ENCODE measurements at places on chromosomes 12 and 14.
A peak's percentile ranks its signal among the peaks of the same experiment; 100 is the strongest.

- no peaks in the 10 kb centered on the region for H3K4me1 ChIP-seq
- no peak overlapping the region for H3K4me3 ChIP-seq
Measured at GRCh38 chr12:71431991-71432390, 7.6 kb upstream of the LGR5 start.

- H3K36me3 ChIP-seq, result no peaks in the 10 kb centered on the region
- peak; percentile 85 for ATAC-seq
Measured at GRCh38 chr12:106910202-106910601, 45.5 kb upstream of the TMEM263 start.

GRCh38 chr14:93714605-93715004 lies 73.7 kb downstream of the PRIMA1 start:
- no peaks in the 10 kb centered on the region for H3K4me1 ChIP-seq
- ATAC-seq, result no peak
- H3K4me3 ChIP-seq, result no peak overlapping the region
- H3K27me3 ChIP-seq, result peaks cover 27% of the 10 kb centered on the region
- H3K36me3 ChIP-seq, result no peaks in the 10 kb centered on the region

DNA sequence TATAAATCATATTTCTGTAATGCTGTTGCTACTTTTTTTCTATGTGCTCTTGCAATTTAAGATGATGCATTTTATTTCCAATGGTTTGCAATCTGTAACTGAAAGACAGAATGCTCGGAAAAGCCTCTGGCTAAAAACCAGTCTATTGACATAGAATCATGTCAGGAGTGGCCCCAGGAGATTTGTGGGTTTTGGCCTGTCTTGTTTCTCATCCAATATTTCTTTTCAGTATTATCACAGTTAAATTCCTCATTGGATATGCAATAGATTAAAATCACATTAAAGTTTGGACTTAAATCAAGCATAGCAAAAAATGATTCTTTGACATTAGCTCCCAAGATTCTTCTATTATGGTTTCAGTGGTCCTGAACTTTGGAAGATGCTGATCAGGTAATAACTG lies 19.1 kb upstream of the SLC38A2 start:
- ATAC-seq, result no peak
- peaks cover 56% of the 10 kb centered on the region for H3K4me1 ChIP-seq
- peak overlapping the region; percentile 94 for H3K27ac ChIP-seq
- peaks cover 16% of the 10 kb centered on the region for H3K36me3 ChIP-seq
- no peak overlapping the region for H3K4me3 ChIP-seq

DNA sequence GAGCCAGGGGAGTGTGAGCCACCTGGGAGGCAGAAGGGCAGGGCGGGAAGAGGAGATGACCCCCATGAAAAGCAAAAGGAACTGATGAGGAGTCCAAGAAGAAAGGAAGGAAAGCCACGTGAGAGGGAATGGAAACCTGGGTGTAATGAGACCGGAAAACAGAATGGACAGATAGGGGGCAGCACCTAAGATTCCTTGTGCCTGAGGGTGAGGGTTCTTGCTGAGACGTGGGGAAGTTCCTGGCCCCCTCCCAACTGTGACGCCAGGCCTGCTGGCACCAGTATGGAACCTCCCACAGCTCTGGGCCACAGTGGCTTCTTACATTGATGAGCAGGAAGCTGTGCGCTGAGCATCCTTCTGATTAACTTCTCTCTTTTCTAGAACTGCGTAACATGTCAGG lies 30.8 kb downstream of the TTC7B start:
- no peaks in the 10 kb centered on the region for H3K4me1 ChIP-seq
- H3K36me3 ChIP-seq, result no peaks in the 10 kb centered on the region
- H3K4me3 ChIP-seq, result no peak overlapping the region
- no peaks in the 10 kb centered on the region for H3K27me3 ChIP-seq
- ATAC-seq, result no peak
- H3K27ac ChIP-seq, result no peak overlapping the region

DNA sequence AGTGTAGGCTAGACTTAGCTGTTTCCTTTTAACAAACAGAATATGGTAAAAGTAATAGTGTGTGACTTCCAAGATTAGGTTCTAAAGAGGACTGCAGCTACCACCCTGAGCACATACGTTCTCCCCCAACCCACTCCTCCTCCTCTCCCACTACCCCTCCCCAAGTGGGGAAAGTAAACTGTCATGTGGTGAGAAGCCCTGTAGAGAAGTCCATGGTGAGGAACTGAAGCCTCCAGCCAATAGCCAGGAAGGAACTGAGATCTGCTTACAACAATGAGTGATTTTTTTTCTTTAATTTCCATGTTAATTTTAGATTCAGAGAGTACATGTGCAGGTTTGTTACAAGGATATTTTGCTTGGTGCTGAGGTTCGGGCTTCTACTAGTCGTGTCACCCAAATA lies 57.0 kb upstream of the EGLN3 start:
- H3K27me3 ChIP-seq, result no peaks in the 10 kb centered on the region
- no peak for ATAC-seq
- no peaks in the 10 kb centered on the region for H3K4me1 ChIP-seq
- H3K4me3 ChIP-seq, result no peak overlapping the region
- H3K36me3 ChIP-seq, result no peaks in the 10 kb centered on the region

DNA sequence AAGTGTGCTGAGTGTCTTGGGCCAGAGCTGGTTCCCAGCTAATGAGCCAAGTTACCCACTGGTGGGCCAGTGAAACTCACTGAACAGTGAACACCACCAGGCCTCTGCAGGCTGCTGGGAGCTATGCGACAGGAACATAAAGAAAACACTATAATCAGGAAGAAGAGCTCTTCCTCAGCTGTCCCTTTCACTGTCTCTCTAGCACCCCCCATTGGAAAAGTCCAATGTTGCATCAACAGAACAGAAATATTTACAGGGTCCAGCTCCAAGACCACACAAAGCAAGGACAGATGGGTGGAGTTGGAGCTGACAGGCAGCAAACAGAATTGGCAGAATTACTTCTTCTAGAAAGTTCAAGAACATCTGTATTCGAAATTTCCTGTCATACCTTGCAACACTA lies 903.6 kb upstream of the TMEM132C start:
- no peaks in the 10 kb centered on the region for H3K36me3 ChIP-seq
- H3K27me3 ChIP-seq, result no peaks in the 10 kb centered on the region
- no peak overlapping the region for H3K4me3 ChIP-seq
- H3K4me1 ChIP-seq, result no peaks in the 10 kb centered on the region

- no peaks in the 10 kb centered on the region for H3K27me3 ChIP-seq
- no peaks in the 10 kb centered on the region for H3K36me3 ChIP-seq
- no peak overlapping the region for H3K27ac ChIP-seq
- H3K4me1 ChIP-seq, result peaks cover 21% of the 10 kb centered on the region
- ATAC-seq, result no peak
Measured at GRCh38 chr12:66899588-66899987, 220.7 kb upstream of the GRIP1 start.

- no peak for ATAC-seq
- no peaks in the 10 kb centered on the region for H3K36me3 ChIP-seq
- no peak overlapping the region for H3K4me3 ChIP-seq
- H3K4me1 ChIP-seq, result no peaks in the 10 kb centered on the region
- no peak overlapping the region for H3K27ac ChIP-seq
- H3K27me3 ChIP-seq, result no peaks in the 10 kb centered on the region
Measured at GRCh38 chr12:49121047-49121696, 10.0 kb downstream of the TUBA1B start.

- ATAC-seq, result no peak
- no peaks in the 10 kb centered on the region for H3K27me3 ChIP-seq
- no peak overlapping the region for H3K27ac ChIP-seq
- H3K4me1 ChIP-seq, result no peaks in the 10 kb centered on the region
- no peak overlapping the region for H3K4me3 ChIP-seq
Measured at GRCh38 chr12:21806255-21806654, 31.7 kb upstream of the KCNJ8 start.

DNA sequence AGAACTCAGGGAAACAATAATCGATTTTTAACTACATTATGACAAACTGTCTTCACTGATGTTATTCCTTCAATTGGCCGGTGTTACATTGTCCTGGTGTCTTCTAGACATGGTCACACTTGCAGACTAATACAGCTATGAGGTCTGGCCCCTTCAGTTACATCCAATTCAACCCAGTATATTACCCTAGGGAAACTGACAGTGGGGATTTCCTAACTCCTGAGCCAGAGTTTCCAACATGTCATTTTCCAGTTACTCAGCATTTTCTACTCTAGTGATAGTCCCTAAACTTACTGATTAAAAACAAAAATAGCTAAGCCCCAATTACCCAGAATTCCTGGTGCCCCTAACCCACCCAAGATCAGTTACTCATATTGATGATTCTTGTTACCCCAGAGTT lies 21.1 kb downstream of the IFNG start:
- no peak overlapping the region for H3K4me3 ChIP-seq
- H3K4me1 ChIP-seq, result peaks cover 25% of the 10 kb centered on the region

GRCh38 chr14:92933481-92933880 lies 10.5 kb downstream of the CHGA start:
- H3K27me3 ChIP-seq, result no peaks in the 10 kb centered on the region
- H3K27ac ChIP-seq, result no peak overlapping the region
- H3K36me3 ChIP-seq, result peaks cover 51% of the 10 kb centered on the region
- ATAC-seq, result no peak
- H3K4me3 ChIP-seq, result no peak overlapping the region
- peaks cover 21% of the 10 kb centered on the region for H3K4me1 ChIP-seq

GRCh38 chr14:25406818-25407217 lies 356.9 kb upstream of the STXBP6 start:
- H3K4me1 ChIP-seq, result no peaks in the 10 kb centered on the region
- no peak overlapping the region for H3K4me3 ChIP-seq
- ATAC-seq, result no peak
- no peaks in the 10 kb centered on the region for H3K27me3 ChIP-seq

DNA sequence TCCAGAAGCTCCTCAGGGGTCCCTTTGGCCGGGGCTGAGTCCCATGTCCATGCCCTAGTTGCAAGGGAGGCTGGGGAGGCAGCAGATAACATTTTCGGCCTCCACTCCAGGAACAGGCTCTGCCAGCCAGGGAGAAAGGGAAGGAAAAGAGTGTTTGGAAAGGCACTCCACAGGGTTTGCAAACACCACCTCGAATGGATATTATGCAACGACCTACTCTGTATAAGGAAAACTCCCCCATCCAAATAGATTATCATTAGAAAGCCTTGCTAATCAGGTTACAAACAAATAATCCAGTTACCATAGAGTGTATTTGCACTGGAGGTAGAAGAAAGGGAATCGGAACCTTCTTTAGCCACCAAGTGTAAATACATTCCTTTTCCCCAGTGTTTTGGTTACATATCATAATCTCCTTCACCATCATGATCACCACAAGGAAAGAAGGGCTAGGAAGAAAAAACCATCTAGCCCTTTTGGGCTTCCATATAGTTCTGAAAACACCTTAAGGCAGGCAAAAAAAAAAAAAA lies 40.4 kb downstream of the TMCC3 start:
- no peaks in the 10 kb centered on the region for H3K27me3 ChIP-seq
- no peak for ATAC-seq
- no peak overlapping the region for H3K4me3 ChIP-seq
- peaks cover under 1% of the 10 kb centered on the region for H3K4me1 ChIP-seq

GRCh38 chr12:113088971-113089756 lies 32.6 kb downstream of the DTX1 start:
- peak overlapping the region; percentile 65 for H3K27ac ChIP-seq
- peaks cover 89% of the 10 kb centered on the region for H3K4me1 ChIP-seq
- ATAC-seq, result peak; percentile 17
- H3K4me3 ChIP-seq, result peak overlapping the region; percentile 41
- H3K36me3 ChIP-seq, result peaks cover 18% of the 10 kb centered on the region
- no peaks in the 10 kb centered on the region for H3K27me3 ChIP-seq

DNA sequence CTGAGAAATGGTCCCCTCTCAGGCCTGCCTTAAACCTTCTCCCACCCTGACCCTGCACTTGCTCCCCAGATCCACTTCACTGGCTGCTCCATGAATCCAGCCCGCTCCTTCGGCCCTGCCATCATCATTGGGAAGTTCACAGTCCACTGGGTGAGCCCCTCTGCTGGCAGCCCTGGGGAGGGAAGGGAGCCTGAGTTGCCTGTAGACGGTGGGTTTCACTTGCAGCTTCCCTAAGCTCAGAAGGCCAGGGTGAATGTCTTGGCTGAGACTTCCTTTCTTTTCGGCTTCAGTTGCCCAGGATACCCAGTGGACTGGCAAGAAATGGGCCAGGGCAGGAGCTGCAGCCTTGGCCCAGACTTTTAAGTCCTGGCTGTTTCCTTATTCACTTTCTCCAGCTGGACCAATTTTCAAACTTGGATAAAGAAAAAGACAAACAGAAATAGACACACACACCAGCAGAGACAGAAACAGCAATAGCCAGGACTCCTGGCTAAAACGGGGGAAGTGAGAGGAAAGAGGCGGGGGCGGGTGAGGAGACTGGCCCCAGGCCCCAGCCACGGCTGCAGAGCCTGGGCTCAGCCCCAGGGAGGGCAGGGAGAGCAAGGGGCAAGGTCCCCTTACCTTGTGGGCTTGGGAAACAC lies 2.0 kb downstream of the AQP6 start:
- ATAC-seq, result no peak
- H3K27ac ChIP-seq, result no peak overlapping the region
- no peaks in the 10 kb centered on the region for H3K4me1 ChIP-seq
- no peak overlapping the region for H3K4me3 ChIP-seq
- no peaks in the 10 kb centered on the region for H3K36me3 ChIP-seq

DNA sequence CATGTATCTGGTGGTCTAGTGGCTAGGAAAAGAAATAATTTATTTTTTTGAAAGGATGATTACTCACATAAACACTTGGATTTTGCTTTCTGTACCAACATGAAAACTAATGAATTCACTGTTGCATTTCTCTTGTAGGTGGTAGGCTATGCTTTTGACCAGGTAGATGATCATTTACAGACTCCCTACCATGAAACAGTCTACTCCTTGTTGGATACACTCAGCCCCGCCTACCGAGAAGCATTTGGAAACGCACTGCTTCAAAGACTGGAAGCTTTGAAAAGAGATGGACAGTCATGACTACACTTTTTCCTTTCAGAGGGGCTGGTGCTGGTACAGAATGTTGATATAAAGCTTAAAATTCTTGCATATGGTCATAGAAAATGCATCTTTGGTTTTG lies 6.5 kb upstream of the AK7 start:
- H3K4me3 ChIP-seq, result no peak overlapping the region
- H3K27me3 ChIP-seq, result no peaks in the 10 kb centered on the region
- peaks cover 7% of the 10 kb centered on the region for H3K4me1 ChIP-seq
- H3K27ac ChIP-seq, result no peak overlapping the region
- ATAC-seq, result no peak
- H3K36me3 ChIP-seq, result peaks cover 17% of the 10 kb centered on the region

- H3K4me3 ChIP-seq, result no peak overlapping the region
- H3K27ac ChIP-seq, result no peak overlapping the region
- H3K27me3 ChIP-seq, result peaks cover 23% of the 10 kb centered on the region
Measured at GRCh38 chr12:28021704-28022103, 49.2 kb upstream of the PTHLH start.

DNA sequence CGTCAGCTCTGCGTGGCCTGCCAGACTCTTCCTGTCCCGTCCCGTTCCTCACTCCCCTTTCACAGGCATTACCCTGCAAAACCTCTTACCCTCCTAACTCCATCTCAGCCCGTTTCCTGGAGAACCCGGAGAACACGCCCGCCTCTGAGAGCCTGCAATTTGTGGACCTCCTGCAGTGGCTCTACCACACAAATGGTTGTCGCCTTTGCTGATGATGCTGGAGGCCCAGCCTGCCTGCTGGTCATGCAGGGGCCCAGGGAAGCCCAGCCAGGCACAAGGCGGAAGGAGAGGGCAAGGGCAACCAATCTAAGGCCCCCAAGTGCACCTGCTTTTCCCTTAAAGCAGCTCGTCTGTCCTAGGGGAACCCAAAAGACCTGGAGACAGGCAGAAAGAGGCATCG lies 22.5 kb downstream of the RFLNA start:
- no peaks in the 10 kb centered on the region for H3K36me3 ChIP-seq
- no peak for ATAC-seq
- peaks cover 10% of the 10 kb centered on the region for H3K27me3 ChIP-seq
- no peaks in the 10 kb centered on the region for H3K4me1 ChIP-seq
- H3K27ac ChIP-seq, result no peak overlapping the region
